NCI-H526 treated with DMSO at 0.1 percent for 48 hours (cell line): ENCODE measurements at places on chromosomes 3 and 15.

DNA sequence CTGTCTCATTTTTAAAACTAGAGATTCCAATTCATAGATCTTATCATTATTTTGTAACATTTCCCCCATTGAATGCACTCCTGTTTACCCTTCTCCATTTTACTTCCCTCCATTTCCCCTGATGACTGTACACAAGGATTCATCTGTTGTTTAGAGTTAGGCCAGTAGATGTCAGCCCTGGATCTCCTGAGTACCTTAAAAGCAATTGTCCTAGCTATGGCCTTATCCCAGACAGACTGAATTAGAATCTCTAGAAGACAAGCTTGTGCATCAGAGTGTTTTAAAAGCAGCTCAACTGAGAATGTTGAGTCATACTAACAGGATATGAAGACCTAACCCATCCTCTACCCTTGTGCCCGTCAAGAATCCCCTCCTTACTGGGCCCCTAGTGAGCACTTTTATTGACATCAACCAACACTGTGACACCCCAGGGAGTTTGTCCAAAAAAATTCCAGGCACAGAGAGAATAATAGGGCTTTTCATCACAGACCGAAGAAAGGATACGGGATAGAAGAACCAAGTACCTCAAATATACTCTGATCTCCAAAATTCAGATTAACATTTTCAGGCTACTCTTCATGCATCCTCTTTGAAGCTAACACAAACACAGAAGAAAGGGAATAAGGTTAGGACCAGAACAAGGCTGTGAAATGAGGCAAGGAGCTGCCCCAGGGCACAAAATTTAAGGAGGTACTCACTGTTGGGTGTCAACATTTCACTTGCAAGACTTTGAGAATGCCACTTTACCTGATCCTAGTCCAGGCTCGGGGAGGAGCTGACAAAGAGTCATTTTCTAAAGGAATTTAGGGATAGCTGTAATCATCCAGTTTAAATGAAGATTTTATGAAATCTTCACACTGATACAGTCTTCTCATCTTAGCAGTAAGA lies 17.1 kb downstream of the ZBED2 start:
- DNase-seq: peak; percentile 4

DNA sequence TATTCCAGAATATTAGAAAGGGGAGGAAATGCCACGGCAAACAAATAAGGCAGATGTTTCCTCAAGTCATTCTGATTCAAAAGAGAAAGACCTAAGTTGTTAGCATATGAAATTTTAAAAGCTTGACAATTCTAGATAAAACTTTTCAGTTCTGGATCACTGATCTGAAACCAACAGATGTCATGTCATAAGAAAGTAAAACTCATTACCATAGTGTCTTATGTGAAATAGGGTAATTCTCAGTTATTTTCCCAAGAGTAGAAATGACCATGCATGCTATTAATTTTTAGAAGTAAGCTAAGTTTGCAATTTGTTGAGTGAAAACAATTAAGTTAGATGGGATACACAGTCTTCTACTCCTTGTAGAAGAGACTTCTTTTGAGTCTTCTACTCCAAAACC lies 630.3 kb downstream of the NAALADL2 start:
- DNase-seq: no peak

DNA sequence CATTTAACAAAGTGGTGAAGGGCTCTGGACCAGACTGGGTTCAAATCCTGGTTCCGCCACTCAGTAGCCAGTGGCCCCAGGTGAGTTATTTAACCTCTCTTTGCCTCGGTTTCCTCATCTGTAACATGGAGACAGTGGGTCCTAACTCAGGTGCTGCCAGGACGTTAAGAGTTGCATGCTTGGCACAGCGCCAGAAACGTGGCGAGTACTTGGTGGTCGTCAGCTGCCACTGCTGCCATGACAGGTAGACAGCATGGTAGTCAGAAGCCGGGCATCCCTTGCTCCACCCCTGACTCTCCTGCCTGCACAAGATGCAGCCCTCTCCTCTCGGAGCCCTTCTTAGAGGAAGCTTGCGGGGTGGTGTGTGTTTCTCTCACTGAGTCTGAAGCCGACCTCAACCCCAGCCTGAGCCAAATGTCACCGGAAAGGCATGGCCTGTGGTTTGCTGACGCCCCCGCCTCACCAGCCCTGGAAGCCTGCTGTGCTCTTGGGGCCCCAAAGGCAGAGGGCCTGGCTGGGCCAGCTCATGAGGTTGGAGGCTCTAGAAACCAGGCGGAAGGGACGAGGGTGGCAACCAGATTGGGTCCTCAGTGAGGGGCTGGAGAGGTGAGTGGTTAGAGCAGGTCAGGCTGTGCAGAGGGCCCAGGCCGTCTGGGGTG lies 160.8 kb upstream of the TLE3 start:
- no peak for DNase-seq

- DNase-seq: no peak
These were observed 212.2 kb downstream of the RBMS3 start for GRCh38 chr3:29493109-29493508.

DNA sequence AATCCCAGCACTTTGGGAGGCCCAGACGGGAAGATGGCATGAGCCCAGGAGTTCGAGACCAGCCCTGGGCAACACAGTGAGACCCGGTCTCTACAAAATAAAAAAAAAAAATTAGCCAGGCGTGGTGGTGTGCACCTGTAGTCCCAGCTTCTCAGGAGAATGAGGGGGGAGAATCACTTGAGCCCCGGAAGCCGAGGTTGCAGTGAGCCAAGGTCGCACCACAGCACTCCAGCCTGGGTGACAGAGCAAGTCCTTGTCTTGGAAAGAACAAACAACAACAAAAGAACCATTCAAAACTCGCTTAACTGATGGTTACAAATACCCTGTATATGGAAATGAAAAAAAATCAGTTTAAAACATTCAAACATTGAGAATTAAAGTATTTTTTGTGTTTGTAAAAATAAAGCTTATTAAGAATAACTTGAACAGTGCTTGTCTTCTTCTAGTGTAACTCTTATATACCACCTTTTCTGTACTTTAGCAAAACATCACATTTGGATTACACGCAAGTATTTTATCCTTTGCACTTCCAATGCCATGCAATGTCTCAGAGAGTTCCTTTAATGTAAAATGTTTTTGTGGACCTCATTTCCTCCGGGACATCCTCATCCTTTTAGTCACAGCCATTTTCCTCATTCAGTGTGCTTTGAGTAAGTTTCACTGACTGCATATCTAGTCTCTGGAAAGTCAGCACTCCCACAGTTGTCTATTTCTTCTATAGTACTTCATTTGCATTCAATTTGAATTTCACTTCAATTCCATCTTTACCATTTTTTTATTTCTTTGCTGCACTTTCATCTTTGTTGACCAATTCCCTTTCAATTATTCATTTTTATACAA lies 113.0 kb upstream of the GOLGA8J start:
- DNase-seq: no peak

DNA sequence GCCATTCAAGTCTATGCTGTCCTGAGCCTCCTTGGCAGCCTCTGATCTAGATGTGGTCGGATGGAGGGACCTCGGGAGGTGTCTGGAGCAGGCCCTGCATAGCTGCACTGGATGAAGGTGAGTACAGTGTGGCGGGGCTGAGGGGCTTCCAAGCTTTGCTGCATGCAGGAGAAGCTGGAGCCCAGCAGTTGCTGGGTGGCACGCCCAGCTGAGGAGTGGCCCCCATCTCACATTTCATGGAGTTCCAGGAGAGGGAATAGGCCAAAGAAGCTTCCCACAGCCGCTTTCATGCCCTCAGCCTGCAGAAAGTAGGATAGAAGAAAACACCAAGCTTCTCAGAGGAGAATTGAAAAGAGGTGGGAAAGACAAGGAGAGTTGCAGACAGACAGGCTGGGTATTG lies 48.3 kb upstream of the PRR20G start:
- no peak for DNase-seq

DNA sequence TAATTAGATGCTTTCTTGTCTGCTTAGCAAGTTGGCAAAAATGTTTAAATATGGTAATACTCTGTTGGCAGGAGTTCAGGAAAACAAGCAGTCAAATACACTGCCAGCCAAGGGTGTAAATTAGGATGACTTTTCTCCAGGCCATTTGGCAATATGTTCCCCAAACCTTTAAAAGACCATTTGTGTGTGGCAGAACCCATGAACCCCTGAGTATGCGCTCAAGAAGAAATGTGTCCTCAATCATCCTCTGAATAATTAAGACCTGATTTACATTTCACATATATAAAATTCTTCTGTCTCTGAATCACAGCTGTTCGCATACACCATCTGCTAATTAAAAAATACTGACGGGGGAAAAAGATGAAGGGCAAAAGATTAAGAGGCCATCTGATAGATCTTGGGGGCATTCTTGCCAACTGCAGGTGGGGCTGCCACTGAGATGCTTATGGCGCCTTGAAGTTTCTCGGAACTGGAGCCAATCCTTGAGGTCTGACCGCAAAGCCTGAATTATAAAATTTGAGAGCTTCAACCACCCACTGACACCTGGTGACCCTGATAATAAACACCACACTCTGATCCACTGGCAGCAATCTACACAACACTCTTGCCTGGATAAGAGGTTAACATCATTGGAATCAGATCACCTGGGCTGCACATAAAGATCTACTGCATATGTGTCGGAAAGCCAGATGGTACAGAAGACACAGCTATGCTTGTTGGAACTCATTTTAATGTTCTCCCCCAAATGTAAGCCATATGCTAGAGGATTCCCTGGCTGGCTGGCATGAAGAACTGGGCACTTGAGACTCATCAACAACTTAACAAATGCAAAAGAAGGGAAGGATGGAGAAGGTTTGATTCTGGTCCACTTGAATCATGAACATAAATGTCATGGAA lies 190.6 kb downstream of the OSBPL10 start:
- DNase-seq: no peak

- no peak for DNase-seq
These were observed 26.7 kb downstream of the FLNB start for GRCh38 chr3:58034738-58035523.

DNA sequence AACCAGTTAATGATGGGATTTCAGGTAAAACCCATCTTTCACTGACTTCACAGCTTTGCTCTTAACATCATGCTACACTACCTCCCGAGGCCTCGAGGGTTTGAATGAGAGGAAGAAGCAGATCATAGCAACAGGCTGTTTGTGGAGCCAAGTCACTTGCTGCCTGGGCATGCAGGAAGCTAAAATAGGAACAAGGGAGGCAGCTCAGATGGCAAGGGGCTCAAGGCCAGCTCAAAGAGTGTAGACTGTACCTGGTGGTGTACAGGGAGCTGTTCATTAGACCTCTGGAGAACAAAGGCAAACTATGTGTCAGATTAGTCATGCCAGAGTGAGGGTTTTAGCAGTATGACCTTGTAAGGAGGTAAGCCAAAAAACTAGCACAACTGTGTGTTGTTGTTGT lies 28.8 kb downstream of the ARRDC4 start:
- DNase-seq: no peak

GRCh38 chr3:138148503-138148902 lies 16.3 kb upstream of the A4GNT start:
- DNase-seq: no peak

- DNase-seq: no peak
These were observed 183.2 kb upstream of the NR2F2 start for GRCh38 chr15:96147267-96147666.

- DNase-seq: no peak
These were observed 33.8 kb upstream of the GREM1 start for GRCh38 chr15:32683906-32684584.

- no peak for DNase-seq
These were observed 108.4 kb upstream of the SPATA12 start for GRCh38 chr3:56952061-56952460.

GRCh38 chr15:77720655-77721054 lies 87.9 kb upstream of the LINGO1 start:
- no peak for DNase-seq

DNA sequence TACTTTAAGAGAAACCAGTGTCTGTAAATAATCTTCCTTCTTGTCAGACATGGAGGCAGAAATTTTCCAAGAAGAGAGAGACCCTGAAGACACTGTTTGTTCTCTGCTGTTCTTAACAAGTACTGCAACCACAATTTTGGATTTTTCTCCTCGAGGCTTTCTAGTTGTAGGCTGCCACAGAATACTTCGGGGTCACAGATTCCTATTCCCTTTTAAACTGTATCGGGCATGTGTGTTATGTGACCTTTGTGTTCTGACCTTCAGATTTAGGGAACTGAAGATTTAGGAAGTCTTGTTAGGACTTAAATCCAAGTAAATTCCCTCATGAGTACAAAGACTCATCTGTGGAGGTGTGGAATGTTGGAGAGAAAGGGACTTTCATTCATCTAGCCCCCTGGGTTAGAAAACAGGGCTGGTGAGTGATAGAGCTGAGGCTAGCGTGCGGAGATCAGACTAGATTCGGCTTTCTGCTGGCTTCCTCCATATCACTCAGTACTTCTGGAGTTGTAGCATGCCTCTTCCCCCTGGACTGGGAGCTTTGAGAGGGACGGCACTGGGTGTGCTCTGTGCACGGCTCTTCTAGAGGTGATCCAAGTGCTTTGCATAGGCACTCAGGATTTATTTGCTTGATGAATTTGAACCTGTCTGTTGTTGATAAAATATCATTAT lies 237.0 kb downstream of the LPP start:
- no peak for DNase-seq

DNA sequence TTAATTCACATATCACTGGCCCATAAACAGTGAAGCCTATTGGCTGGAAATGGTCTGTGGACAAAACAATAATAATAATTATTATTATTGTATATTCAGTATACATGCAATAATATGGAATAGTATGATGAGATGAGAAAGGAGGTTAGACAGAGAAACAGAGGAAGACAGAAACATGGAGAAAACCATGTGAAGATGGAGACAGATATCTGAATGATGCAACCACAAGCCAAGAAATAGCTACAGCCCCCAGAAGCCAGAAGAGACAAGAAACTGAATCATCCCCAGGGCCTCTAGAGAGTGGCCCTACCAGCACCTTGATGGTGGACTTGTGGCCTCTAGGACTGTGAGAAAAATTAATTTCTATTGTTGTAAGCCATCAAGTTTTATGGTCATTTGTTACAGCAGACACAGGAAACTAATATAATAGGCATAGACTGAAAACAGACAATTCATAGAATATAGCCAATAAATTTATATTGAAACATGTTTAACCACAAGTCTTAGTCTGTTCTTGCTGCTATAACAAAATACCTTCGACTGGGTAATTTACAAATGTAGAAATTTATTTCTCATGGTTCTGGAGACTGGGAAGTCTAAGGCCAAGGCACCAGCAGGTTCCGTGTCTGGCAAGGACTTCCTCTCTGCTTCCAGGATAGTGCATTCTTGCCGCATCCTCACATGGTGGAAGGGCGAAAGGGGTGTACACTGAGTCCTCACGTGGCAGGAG lies 31.6 kb downstream of the MCF2L2 start:
- DNase-seq: no peak
